HCEC 1CT (cell line): ENCODE measurements at places on chromosomes 7 and 10.

GRCh38 chr7:122219253-122219865 is 75.3 kb upstream of the AASS start:
- peak; percentile 5 for DNase-seq

GRCh38 chr10:128864554-128865295 is 602.3 kb upstream of the MGMT start:
- no peak for DNase-seq

DNA sequence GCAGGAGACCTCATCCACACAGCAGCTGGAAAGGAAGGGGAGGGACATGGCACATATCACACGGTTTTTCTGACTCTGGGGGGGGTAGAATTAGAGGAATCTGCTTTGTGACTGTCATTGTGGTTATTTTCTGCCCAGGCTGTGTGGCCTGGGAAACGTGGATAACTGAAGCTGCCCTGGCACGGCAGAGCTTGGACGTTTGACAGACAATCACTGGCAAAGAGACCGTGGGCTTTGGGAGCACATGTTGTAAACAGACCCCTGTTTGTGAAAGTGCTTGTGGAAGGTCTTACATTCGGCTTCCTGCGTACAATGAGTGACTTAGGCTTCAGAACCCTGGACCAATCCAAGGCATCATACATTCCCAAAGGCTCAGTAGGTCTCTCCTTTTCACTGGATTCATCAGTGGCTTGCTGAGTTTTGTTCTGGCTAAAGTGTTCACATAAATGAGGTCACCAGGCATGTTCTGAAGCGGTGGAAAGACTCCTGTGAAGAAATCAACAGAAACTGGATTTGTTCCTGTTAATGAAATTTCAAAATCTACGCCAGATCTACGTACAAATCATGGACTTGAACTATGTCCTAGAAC is 188.2 kb downstream of the TEX36 start:
- DNase-seq = no peak

GRCh38 chr7:133556553-133556952 is 303.7 kb downstream of the EXOC4 start:
- no peak for DNase-seq

DNA sequence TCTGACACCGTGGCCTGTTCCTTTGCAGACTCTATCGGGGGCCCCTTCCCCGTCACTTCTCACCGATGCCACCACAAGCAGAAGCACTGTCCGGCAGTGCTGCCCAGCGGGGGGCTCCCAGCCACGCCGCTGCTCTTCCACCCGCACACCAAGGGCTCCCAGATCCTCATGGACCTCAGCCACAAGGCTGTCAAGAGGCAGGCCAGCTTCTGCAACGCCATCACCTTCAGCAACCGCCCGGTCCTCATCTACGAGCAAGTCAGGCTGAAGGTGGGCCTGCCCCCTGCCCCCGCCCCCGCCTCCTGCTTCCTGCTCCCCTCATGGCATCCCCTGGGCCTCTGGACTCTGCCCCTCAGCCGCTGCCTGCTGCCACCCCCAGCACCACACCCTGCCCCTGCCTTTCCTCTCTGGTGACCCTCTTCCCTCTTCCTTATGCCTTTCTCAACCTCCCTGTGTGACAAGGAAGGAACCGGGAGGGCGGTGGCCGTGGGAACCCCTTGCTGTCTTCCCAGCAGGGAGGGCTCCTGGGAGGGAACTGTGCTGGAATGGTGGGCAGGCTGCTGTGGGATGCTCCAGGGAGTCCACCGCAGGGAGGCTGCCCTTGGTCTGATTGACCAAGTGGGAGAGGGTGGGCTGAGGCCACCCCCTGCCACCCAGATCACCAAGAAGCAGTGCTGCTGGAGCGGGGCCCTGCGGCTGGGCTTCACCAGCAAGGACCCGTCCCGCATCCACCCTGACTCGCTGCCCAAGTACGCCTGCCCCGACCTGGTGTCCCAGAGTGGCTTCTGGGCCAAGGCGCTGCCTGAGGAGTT is 77.5 kb downstream of the NEURL1 start:
- DNase-seq = no peak

DNA sequence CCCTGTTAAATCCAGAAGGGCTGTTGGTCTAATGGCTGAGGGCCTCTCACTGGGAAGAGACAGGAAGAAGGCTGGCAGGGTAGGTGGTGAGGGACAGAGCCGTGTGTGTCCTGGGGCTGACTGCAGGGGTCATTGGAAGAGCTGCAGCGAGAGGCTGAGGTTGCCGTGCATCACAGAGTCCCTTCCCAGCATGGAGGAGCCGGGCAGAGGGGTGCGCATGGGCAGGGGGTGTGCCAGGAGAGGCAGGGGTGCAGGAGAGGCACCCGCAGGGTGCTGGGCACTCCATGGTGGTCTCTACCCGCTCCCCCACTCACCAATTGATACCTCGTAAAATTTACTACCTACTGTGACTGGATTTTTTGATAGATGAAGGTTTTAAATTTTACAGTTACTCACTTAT is 124.3 kb downstream of the ACTR3B start:
- no peak for DNase-seq

- peak; percentile 32 for DNase-seq
These were observed 339.2 kb downstream of the LRMDA start for GRCh38 chr10:75770626-75771081.

DNA sequence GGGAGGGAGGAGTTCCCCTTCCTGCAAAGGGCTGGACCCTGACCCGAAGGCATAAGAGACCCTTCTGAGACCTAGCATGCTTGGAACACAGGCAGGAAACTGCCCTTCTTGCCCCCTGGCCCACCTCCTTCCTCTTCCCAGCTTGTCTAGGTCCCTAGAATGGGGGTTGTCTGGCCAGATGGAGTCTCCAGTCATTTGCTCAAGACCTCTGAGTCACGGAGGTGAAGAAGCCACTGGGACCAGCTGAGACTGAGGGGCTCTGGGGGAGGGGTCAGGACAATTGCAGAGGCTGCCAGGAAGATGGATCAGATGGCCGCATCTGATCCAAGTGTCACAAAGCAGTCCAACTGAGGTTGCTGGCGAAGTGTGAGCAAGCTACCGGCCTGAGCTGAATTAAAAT is 46.2 kb downstream of the COL13A1 start:
- DNase-seq = peak; percentile 34

DNA sequence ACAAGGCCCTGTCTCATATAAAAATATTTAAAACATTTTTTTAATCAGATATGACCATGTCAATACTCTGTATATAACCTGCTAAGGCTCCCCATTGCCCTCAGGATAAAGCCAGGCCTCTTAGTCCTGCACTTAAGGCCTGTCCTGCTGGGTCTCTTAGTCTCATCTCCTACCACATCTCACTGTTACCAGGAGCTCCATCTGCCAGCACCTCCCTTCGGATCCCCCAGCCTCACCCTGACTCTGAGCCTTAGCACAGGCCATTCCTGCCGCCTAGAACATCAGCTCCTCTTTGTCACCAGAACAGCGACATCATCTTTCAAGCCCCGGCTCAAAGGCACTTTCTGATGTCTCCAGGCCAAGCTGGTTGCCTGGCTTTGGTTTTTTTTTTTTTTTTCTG is 25.7 kb upstream of the GTF2IRD1 start:
- DNase-seq = no peak

DNA sequence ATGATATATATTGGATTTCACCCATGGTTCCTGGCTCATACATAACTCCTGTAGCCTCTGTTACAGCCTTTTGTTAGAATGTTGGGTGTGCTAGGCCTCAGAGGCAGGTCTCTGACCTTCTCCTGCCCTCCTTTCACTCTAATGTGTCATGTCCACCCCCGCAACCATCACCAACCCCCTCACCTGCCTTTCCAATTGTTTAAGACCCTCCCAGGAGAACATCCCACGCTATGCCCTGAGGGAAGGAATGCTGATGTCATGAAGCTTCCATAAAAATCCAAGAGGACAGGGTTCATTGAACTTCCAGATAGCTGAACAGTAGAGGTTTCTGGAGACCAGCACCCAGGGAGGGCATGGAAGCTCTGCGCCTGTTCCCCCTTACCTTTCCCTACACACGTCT is 30.8 kb upstream of the C10orf67 start:
- DNase-seq = no peak

DNA sequence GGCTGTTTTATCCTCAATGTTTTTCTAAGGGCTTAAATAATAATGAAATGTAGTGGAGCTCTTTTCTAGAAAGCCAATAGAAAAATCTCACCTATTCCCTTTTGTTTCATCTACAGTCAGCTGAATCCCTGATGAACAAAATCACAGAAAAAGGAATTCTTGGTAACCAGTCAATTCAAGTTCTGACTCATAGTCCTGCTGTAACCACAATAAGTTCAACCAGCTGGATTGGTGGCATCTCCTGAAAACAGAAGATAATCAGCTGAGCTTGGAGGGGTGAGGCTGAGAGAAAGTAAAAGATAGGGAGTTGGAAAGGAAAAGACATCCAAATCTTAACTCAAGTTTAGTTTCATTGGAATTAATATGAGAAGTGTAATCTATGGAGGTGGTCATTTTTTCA is 772.1 kb downstream of the CCSER2 start:
- DNase-seq = no peak

GRCh38 chr7:94940241-94940640 is 32.8 kb downstream of the PPP1R9A start:
- no peak for DNase-seq

DNA sequence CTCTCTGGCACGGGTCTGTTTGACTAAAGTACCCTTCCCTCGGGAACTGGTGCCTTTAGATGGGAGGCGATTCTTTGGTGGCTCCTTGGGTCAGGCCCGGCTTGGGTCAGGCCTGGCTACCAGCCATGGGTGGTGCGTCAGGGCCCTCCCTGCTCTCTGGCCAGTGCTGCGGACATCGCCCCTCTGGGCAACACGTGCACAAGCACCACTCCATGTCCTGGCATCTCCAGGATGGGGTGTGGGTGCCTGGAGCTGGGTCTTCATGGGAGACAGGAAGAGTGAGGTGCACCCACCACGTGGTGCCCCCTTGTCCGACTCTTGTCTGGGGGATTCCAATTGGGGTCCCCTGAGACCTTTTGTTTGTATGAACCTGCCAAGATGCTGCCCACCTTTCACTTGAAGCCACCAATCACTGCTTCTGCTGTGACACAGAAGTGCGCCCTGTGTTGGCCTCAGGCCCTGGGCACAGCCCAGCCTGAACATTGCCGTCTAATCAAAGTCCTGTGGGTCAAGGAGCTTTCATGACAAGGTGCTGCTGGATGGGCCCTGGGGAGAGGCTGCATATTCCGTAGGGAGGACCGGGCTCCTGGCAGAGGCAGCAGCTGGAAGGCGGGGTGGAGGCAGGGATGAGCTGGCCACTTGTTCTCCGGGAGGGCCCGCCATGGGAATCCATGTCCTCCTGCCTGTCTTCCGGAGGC is 11.1 kb upstream of the PWWP2B start:
- no peak for DNase-seq

GRCh38 chr10:6721480-6721879 is 141.4 kb upstream of the PRKCQ start:
- peak; percentile 98 for DNase-seq

DNA sequence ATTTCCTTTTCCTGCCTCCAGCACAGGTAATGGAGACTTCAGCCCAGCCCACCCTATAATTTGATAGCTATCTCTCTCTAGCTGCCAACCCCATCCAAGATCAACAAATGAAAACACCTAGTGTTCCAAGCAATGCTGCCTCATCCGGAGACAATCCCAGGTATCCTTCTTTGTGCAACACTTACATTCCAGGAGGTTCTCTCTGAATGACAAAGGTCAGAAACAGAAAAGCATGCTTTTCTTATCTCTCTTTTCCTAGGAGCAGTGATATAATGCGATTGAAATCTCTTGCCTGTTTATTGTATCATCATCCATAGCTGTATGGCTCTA is 699.3 kb downstream of the INHBA start:
- no peak for DNase-seq

DNA sequence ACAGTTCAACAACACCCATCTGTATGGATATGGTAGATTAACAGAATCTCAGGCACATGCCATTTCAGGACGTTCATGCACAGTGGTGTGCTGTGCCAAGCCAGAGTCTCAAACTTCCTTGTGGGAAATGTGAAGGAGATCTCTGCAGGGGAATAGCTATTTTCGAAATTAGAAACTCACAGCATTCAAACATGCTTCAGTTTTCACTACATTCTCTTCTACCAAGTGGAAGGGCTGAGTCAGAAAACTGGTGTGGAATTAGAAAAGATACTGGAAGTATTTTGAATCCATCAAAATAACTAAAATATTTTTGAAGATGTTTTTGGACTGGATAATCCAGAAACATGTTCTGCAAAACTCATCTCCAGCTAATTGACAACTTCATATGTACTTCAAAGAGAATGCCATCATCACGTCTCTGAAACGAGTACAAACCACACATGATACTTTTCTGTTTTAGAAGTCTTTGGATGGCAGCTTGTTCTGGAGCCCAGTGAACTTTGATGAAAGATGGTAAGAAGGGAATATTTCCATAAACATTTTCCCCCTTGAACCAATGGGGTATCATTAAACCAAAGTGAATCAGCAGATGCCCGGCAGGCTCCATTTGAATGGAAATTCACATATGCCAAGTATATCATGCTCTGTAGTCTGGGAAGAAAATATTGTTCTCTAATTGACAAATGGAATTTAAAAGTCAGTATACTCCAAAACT is 616.3 kb upstream of the IGFBP3 start:
- no peak for DNase-seq

- no peak for DNase-seq
These were observed 10.1 kb upstream of the ADRB1 start for GRCh38 chr10:114033566-114033965.

DNA sequence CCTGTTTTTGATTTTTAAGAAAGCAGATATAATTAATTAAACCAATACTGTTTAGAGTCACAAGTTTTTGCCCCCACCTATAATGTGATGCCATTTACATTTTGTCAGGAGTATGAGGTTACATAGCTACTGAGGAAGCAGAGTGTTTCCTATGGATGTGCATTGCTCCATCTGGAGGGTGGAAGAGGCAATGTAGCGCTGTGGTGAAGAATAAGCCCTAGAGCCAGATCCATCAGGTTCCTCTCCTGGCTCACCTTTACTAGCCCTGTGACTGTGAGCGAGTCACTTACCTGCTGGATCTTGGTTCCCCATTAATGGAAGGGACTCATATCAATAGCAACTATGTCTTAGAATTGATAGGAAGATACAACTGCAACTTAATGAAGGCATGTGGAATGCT is 216.0 kb downstream of the GPAM start:
- DNase-seq = no peak

GRCh38 chr7:76390092-76390491 is 19.4 kb downstream of the SSC4D start:
- DNase-seq = no peak

- peak; percentile 52 for DNase-seq
These were observed at the start of gene SEMA3E for GRCh38 chr7:83648464-83649241. Gene SEMA3E, minus strand, starts transcription at chr7:83649139.

GRCh38 chr7:41297166-41297565 is 405.7 kb downstream of the INHBA start:
- DNase-seq = no peak

- no peak for DNase-seq
These were observed 35.5 kb upstream of the C1GALT1 start for GRCh38 chr7:7146837-7147236.

GRCh38 chr7:150855476-150856302 is 3.4 kb downstream of the AOC1 start:
- no peak for DNase-seq

- no peak for DNase-seq
These were observed 19.1 kb upstream of the OPALIN start for GRCh38 chr10:96377816-96378294.

DNA sequence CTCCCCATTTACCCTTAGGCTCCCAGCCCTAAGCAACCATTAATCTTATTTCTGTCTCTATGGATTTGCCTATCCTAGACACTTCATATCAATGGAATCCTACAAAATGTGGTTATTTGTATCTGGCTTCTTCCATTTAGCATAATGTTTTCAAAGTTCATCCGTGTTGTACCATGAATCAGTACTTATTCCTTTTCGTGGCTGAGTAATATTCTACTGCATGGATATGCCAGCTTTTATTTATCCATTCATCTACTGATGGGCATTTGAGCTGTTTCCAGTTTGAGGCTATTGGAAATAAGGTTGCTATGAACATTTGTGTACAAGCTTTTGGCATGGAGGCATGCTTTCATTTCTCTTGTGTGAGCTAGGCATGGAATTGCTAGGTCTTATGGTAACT is 121.1 kb downstream of the WDR11 start:
- DNase-seq = no peak
